ENCODE measurements at places on chromosomes 4 and X. TPM values are rescaled to one million over a fixed set of nuclear protein-coding genes. Genes with fewer than 3 reads are reported as not detected.

DNA sequence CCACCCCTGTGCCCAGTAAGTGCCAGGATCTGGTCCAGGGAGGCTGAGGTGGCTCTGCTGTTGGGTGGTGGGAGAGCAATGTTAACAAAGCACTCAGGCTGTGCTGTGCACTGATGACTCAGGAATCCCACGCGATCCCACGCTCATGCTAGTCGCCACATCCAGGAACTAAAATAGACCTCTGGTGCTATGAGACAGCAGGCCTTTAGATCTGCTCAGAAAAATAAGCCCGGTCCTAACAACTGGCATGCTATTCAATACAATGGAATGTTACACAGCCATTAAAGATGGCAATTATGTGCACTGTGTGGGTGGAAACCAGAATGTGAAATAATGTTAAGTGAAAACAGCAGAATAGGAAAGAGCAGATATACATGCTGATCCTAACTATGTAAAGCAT is 26.0 kb downstream of the ARL13A start:
- peak; percentile 78 for DNase-seq

GRCh38 chr4:80814266-80814665 is 216.2 kb upstream of the BMP3 start:
- no peak for DNase-seq

- no peak for DNase-seq
These were observed 200.3 kb downstream of the AASDH start for GRCh38 chr4:56186808-56187523.

- DNase-seq = no peak
These were observed 18.0 kb downstream of the SPINK2 start for GRCh38 chr4:56803471-56803870.

DNA sequence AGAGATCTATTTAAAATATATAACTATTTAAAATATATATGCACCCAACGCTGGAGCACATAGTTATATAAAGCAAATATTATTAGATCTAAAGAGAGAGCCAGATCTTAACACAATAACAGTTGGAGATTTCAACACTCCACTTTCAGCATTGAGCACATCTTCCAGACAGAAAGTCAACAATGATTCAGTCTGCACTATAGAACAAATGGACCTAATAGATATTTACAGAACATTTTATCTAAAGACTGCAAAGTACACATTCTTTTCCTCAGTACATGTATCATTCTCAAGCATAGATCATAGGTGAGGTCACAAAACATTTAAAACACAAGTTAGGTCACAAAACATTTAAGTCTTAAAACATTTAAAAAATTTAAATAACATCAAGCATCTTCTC is 36.4 kb downstream of the NLRP2B start:
- DNase-seq = no peak

- DNase-seq = no peak
These were observed 5.5 kb downstream of the ARL9 start for GRCh38 chr4:56511098-56511497.

The FRMPD4 gene
- total RNA-seq = 0.05 TPM

The PHEX gene
- total RNA-seq = 0.37 TPM

The KIAA1210 gene
- not detected for total RNA-seq

The ODAM gene
- total RNA-seq = not detected
